Activated T-cell treated with anti-CD3 and anti-CD28 coated beads for 48 hours (primary cell): ENCODE measurements at places on chromosomes 7 and 10.

DNA sequence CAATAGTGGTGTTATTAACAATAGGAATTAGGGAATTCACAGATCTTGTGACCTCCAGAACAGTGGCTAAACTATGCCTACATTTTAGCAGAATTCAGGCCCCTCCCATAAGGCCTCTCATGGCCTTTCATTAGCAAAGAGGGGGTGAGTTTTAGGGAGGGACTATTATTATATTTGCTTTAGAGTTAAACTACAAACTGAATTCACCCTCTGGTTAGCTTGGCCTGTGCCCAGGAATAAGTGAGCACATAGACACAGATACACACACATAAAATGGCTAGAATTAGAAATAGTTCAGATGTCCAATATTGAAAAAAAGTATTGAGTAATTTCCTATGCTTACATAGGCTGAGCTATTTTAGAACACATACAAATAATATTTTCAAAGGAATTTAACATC is 818.8 kb upstream of the COBL start:
- DNase-seq = no peak

- no peak for DNase-seq
Measured at GRCh38 chr7:23967949-23968599, 258.1 kb downstream of the STK31 start.

DNA sequence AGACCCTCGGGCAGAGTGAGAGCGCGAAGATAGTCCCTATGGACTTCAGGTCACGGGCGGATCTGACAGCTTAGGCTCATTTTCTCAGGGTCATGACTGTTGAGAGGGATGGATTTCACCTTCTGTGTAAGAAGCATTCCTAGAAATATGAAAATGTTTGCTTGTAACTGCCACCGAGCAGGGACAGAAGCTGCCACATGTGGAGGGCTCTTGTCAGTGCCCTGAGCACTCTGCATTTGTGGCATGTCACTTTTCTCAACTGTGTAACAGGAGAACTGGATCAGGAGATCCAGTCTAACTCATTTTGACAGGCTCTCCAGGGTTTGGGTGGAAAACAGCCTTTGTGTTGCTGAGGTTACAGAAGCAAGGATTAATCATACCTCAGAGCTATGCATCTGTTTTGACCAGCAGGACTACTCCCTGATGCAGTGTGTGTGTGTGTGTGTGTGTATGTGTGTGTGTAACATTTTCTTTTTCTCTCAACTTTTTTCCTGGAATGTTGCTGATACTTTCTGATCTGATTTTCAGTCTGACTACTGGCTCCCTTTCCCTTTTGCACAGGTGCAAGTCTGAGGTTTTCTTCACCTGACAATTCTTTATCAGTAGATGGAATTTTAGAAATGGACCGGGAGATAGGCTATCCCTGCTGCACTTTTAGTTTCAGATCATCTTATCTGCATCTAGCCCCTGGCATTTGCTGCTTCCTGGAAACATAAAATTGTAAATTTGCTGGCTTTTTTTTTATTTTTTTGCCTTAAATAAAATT is 183.3 kb downstream of the STK31 start:
- DNase-seq = no peak

DNA sequence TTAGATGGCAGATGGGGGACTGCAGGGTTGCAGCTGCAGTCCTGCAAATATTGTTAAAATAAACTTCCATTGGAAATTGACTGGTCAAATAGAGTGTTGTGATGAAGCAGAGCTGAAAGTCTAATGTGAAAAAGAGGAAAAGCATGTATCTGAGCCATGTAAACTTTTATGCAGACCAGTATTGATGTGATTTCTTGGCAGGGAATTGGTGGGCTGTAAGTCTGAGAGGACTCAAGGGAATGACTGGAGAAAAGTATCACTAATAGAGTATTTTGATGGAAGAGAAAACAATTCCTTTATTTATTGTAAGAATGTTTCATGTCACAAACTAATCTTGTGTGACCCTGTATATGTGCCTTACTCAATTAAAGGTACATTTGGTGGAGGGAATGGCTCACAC is 155.5 kb downstream of the PPP1R9A start:
- no peak for DNase-seq

- no peak for DNase-seq
Measured at GRCh38 chr10:119233123-119233820, 25.9 kb downstream of the GRK5 start.

DNA sequence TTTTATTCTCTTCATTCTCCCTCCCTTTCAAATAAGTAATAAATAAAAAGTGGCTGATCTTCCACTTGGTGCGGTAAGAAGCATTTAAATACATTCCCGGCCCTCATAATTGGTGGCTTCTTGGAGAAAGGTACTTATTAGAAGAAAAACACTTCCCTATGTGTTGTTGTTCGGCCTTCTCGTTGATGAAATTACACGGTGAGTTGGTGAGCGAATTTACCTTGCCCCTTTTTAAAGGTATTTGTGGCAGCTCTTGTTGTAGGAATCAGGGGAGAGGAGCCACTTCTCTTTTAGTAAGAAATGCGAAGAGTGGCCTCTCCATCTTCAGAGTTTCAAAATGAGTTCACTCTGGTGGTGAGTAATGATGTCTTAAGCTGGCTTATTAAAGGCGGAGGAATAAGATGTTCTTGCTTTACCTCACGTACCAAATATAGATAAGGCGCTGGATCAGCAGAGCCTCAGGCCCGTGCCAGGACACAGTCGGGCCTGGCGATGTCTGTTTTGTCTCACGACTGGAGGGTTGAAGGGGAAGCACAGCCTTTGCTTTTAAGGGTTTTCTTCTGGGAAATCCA is 135.9 kb downstream of the CUX1 start:
- DNase-seq = no peak

- DNase-seq = no peak
Measured at GRCh38 chr7:99625961-99626360, 9.2 kb downstream of the ZSCAN25 start.

DNA sequence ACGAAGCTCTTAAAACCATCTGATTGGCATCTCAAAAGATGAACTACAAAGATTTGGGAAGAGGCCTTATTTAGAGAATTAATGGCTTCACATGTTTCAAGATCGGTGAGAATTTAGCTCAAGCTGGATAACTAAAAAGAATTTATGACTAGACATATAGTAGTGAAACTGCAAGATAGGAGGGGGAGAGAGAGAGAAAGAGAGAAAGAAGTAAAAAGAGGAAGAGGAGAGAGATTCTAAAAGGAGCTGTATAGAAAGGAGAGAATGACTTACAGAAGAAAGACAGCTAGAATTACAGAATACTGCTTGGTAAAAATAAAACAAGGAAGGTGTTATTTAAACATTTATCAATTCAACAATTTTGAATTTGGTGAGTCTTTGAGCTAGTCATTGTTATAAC is 592.3 kb downstream of the SH2D4B start:
- DNase-seq = no peak

DNA sequence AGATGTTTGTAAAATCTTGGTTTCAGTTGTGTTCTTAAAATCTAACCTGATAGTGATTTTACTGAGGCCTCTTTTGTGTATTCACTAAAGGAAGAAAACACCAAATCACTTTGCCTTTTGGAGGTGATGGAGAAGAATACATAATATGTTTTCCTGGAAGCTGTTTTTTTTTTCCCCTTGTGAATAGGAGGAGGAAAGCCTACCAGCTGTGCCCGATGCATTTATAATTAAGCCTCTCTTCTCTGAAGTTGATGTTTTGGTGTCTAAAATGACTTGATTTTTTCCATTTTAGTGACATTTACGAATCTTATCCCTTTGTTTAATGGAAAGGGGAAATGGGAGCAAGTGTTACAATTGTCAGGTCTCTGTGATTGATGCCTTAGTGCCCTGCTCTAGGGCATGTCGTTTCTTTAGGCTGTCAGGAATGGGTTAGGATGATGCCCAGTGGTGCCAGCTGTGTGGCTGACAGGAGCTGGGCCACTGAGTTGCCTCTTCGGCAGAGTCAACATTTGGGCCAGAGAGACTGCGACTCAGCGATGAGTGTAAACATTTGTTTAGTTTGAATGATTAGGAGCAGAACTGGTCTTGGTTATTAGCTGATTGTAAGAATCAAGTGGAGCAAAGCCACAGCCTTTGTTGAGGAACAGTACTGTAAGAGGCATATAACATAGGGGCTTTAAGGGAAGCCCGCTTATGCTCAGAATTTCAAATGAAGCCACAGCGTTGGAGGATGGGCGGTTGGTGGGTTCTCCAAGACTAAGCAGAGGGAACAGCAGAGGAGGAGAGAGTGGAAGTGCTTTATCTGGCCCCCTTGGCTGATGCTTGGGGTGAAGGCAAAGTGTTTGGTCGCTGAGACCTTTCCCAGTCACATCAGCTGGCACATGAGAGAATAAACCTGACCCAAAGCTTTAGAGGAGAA is 81.6 kb downstream of the CDK14 start:
- no peak for DNase-seq

DNA sequence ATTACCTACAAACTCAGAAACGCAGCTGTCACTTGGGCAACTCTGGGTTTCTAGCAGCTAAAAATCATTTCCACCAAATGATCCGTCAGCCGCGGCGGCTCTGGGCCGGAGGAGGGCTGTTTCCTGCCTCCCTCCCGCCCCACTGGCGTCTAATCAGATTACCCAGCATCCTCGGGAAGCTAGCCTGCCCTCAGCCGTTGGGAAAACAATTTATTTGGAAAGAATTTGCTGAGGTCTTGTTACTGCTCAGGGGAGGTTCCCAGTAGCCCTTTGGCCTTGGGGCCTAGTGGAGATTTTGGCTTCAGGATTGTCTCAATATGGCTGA is 65.0 kb upstream of the ADGRA1 start:
- DNase-seq = no peak

DNA sequence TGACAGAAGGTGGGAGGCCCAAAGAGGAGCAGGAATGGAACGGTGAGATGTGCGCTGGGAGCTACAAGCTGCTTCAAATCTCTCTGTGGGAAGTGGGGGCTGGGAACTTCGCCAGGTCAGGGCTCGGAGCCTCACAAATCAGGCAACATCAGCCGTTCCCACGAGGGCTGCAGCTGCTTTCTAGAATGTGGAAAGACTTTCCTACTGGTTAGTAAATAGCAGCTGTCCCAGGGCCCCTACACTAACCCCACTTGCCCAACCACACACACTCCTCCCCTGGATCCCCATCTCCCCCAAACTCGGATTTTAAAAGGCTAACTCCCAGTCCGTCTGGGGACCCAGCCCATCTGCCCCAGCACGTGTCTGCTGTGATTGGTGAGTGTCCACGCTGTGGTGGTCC is 40.6 kb upstream of the PITRM1 start:
- DNase-seq = no peak

DNA sequence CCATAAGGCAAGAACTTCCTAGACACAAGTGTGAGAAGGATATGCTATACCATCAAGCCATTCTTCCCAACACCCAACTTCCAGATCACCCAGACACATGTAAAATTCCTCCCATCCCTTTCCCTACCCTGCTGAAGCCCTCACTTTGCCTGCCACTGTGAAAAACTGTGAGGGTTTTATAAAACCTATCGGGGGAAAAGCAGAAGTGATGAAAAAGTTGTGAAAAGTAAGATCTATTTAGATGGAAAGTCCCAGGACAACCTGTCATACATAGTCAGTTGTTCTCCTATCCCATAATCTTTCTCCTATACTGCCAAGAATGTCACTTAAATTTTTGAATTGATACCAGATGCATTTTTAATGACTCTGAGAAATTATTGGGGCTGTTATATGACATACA is 39.0 kb upstream of the PPP3CB start:
- no peak for DNase-seq

GRCh38 chr10:89327803-89328441 is at the start of gene IFIT3:
TSS of gene IFIT3 (plus strand) at chr10:89327997. CDS start at chr10:89328074, 77 bp downstream.
- DNase-seq = no peak

GRCh38 chr7:106129291-106129690 is 17.2 kb upstream of the SYPL1 start:
- no peak for DNase-seq

DNA sequence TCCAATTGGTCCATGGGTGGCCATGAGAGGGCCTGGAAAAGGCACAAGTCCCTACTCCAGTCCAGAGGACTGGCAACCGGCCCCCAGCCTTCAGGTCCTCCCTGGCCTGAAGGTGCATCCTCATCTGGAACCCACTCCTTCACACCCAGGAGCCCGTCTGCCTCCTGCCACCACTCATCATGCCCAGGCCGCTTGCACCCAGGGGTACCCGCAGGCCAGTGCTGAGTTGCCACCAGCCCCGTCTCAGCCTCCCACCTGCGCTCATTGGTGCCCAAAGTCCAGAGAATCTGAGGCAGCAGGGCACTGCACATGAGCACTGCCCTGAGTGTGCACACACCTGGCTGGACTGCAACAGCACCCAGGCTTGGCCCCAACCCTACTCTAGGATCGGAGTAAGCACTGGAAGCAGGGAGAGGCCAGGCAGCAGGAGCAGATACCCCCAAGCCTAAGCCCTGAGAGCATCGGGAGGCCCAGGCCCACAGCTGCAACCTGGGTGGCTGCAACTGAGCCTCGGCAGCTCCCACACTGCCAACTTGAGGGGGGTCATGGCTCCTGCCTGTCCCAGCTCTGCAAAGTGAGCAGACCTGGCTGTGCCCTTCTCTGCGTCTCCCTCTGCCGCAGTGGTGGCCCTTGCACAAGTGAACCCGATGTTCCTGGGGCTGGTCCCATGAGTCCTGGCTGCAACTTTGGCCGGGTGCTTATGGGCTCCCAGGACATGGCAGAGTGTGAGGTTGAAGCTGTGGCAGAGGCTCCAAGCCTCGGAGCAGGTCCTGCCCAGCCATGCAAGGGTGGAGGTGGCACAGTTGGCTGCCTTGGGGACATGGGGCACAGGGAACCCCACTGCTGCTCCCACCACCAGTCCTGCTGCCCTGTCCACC is 44.3 kb downstream of the TCERG1L start:
- DNase-seq = no peak

DNA sequence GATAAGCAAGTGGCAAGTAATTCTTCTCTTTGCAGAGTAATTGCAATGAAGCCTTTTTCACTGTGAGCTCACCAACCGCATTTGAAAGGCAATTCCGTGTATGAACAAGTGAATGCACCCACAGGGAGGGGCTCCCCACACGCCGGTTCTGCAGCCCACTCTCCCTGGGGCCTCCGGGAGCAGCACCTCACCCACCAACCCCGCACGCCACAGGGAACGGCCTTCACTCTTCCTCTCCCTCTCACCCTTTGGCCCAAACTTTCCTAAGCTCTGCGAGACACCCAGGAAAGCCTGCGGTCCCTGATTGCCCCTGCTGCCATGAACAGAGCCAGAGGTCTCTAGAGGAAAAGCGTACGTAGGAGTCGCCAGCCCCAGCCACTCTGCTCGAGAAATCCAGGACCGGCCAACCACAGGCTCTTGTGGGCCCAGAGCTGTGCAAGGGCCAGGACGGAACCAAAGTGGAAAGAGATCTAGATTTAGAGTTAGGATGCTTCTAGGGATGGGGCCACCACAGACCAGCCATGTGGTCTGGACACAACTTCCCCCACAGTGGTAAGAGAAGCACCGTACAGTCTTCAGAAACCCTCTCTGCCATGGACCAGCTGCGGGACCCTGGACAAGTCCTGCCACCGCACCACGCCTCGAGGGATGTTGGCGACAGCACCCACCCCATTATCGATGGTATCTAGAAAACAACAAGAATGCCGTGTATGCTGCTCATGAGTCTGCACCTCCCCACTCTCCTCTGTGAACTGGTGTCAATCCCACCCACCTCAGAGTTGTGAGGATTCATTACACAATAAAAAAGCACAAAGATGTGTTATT is 3.6 kb downstream of the WDR86 start:
- DNase-seq = no peak

- no peak for DNase-seq
Measured at GRCh38 chr10:108385963-108386362, 1221.5 kb upstream of the SORCS1 start.

- no peak for DNase-seq
Measured at GRCh38 chr10:130801276-130801675, 510.2 kb downstream of the TCERG1L start.
